ENCODE measurements at places on chromosomes 1 and 21.

- no peak for DNase-seq
These were observed 716.9 kb downstream of the ADGRL2 start for GRCh38 chr1:82517586-82517985.

- no peak for DNase-seq
These were observed 892.5 kb downstream of the PLA2G4A start for GRCh38 chr1:187721216-187721615.

- DNase-seq = no peak
These were observed 38.6 kb downstream of the NFIA start for GRCh38 chr1:61120998-61121397.

GRCh38 chr1:104979651-104980050 lies 1230.0 kb downstream of the AMY1C start:
- no peak for DNase-seq

- DNase-seq = no peak
These were observed 19.3 kb downstream of the TEX38 start for GRCh38 chr1:46690931-46691421.

GRCh38 chr1:176203735-176204134 lies 3.4 kb downstream of the COP1 start:
- DNase-seq = no peak

- no peak for DNase-seq
These were observed 125.9 kb downstream of the PTPRC start for GRCh38 chr1:198764748-198765147.

DNA sequence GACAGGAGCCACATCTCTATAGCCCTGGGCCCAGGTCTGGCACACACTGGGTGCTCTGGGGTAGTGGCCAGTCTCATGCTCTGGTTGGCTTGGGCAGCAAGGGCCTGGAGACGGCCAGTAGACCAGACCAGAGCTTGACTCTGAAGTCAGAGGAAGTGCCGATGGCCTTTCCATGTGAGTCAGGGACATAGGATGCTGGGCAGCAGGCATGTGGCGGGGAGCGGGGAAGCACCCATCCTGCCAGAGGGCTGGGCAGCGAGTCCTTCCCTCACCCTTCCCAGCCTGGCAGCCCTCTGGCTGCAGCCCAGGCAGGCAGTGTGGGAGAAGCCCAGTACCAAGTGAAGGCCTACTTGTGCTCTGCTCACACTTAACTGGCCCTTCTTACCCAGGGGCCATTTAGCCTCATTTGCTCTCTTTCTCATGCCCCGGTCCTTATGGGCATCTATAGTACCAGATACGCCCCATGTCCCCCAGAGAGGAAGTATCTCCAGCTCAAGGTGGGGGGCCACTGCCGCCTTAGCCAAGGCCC lies 3.3 kb downstream of the GPR153 start:
- DNase-seq = no peak

DNA sequence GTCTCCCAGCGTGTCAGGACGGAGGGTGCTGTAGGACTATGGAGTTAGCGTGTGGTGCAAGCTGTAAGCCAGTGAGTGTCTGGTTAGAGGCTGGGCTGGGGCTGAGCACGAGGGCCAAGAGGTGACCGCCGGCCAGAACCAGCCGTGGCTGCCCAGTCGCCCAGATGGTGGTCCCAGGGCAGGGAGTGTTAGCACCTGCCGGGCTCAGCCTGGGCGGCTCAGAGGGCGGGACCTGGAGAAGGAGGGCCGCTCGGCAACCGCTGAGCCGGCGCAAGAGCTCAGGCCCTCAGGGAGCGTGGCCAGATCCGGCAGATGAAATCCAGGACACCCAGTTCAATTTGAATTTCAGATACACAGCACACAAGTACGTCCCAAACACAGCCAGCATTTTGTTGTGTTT lies 87.9 kb downstream of the PRDM16 start:
- DNase-seq = no peak

- no peak for DNase-seq
These were observed 217.2 kb upstream of the HOOK1 start for GRCh38 chr1:59597420-59598119.

DNA sequence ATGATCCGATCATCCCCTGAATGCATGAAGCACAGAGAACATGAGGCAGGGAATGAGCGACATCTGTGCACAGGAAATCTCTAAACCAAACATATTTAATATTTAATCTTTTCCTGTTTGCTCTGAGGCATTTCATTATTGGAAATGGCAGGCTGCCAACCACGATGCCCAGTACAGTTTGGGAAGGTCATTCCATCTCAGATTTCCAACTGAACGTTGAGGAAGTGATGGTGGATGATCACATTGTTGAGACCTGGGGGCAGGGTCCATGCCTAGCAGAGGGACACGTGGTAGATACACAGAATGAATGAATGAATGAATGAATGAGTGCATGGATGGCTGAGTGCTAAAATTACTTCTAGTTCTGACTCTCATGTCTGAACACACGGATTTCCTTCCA lies 15.9 kb upstream of the FASLG start:
- DNase-seq = no peak

DNA sequence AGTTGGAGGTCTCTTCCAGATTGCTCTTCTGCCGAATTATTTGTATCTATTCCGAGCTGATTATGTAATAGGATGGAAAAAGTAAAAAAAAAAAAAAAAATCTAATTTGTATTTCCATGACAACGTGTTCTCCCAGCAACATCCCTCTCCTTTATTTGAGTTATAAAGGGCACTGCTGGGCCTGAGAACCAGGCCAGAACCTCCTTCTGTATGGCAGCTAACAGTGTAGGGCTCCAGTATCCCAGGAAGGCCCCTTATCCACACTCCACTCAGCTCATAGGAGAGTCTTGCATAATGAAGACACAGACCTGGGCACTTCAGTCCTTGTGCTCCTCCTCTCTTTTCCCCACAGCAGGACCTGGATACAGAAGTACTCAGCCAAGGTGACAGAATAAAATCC lies 3.7 kb upstream of the IPO9 start:
- no peak for DNase-seq

DNA sequence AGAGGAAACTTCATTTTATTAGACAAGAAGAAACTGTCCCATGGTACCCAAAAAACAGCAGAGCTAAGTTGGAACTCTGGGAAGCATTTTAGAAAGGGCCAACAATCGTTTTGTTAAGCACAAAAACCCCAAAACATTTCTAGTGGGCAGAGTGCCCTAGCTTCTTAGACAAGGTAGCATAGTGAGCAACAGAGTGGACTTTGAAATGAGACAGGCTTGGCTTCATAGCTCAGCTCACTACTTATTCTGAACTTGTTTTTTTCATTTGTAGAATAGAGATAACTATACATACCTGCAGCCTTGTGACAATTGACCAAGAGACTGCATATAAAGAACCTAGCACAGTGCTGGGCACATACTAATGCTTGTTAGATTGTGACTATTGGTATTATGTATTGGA lies 50.1 kb downstream of the HLX start:
- no peak for DNase-seq

DNA sequence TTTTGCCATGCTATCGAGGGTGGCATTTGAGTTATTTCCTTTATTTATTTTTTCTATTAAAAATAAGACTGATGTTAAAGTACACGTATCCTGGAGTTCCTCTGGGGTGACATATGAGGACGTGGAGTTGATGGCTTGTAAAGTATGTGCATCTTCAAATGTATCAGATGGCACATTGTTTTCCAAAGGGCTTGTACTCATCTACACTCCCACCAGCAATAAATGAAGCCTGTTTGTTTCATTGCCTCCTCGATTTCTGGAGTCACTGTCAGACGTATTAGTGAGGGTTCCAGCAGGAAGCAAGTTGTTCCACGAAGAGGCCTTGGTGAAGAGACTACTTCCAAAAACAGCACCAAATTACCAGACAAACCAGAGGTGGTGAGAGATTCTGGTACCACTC lies 423.9 kb downstream of the NPHP4 start:
- DNase-seq = no peak

Data from urothelium cell line (cell line).